Activated T-helper 9 cell treated with anti-CD3 and anti-CD28 coated beads, Interleukin-2, amount 50 U/mL, for 16 hours (primary cell): ENCODE measurements at places on chromosomes 2 and 18.

DNA sequence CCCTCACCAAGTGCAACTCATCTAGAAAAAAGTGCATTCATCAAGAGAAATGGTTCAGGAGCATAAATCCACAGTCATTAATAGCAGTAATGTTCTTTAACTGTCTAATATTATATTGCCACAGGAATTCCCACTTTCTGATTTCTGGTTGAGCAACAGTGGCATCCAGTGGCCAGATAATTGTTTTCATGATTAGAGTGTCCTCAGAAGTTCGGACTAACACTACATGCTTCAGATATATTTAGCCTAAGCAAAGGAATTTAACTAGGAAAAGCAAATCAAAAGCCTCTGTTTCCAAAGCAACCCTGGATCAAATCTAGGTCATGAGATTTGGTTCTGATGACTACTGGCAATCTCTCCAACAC lies 9.8 kb upstream of the ERBB4 start:
- DNase-seq: no peak

DNA sequence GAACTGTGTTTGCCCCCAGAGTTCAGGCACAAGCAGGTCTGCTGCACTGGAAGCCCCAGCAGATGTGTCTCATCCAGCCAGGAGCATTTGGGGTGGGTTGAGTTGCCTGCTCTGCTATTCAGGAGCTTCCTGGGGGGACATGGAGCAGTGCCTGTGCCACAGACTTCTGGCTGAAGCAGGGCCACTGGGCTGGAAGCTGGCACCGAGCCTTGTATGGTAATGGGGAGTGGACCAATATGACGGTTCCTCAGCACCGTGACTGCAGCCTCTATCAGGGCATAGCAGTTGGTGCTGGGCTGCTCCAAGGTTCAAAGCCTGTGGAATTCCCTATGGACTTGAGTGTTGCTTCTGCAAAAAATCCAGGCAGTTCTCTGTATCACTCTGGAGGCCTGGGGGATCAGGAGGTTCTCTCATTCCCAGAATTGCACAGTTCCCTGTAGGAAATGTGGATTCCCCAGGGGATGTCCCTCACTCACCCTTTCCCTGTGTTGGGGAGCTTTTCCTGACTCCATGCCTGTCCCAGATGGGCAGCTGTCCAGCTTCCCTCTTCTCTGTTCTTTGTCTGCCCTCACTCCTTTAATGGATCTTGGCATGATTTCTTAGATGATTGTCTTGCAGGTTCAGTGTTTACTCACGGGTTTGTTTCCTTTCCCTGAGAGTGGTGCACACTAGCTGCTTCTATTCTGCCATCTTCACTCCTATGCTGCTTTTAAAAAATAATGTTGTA lies 37.2 kb upstream of the THSD7B start:
- no peak for DNase-seq

DNA sequence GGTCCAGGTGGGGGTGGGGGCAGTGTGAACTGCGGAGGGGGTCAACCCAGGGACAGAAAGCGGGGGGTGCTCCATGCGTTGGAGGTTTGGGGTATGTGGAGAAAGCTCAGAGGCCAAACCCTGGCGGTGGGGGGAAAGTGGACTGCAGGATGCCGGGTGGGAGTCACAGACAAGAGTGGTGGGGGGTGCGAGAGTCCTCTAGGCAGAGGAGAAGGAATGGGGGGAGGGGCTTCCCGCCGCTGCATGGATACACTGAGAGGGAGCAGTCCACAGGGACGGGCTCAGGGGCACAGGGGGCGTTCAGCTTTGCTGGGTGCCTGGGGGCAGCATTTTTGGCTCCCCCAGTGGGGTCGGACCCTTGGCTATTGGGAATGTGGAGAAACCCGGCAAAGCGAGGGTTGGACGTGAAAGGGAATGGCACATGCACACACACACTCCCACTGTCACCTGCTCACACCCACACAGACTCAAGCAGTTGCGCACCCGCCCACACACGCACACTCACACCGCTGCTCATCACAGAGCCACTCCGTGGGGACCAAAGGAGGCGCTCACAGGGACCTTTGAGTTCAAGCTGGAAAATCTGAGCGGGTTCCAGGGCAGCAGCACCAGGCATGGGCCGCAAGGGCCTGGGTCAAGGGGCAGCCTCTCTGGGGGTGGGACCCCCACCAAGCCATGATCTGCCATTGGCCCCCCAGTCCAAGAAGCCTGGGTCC lies 7.7 kb downstream of the GBX2 start:
- no peak for DNase-seq

GRCh38 chr2:113157118-113157896 lies 16.5 kb upstream of the PSD4 start:
- peak; percentile 41 for DNase-seq

DNA sequence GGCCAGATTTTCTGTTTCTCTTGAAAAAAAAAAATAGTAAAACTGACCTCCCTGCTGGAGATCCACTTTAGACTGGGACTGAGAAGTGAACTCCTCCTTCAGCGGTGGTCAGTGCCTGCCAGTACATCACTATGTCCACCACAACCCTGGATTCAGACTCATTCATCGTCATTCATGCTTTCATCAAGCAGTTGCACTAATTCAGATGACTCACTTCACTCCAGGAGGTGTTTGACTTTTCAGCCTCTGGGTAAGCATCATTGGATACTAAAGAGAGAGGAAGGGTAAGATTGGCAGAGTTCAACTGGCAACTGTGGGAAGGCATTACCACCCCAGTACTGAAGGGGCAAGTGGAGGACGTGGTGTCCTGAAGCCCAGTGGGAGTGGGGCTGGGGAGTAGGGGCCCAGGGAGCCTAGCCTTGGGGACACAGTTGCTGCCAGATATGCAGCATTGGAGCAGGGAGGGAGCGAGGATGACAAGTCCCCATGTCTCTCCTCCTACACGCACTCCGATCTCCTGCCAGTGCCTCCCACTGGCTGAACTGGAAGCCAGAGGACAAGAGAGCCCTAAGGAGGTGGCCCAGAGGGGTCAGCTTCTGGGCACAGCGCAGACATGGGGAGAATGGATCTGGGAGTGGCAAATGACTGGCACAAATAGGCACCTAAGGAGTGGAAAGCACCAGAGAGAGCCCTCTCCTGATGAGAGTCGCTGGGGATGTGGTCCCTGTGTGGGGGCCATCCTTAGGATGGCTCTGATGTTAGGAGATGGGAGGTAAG lies 111.1 kb downstream of the TGFA start:
- no peak for DNase-seq

DNA sequence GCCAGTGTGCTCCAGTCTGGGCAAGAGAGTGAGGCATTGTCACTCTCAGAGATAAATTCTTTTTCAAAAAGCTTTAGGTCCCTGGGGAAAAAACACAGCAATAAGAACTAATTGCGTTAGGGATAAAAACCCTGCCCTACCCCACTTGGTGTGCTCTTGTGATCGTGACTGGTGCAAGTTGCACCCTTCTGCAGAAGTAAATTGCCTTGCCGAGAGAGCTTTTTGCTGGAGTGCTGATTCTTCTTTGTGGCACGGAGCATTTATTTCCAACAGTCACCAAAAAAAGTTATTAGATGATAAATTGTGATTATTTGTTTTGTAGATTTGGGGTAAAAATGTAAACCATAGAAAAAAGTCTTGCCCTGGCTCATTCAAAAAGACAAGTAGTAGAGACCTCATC lies 12.3 kb upstream of the GPR55 start:
- DNase-seq: no peak

DNA sequence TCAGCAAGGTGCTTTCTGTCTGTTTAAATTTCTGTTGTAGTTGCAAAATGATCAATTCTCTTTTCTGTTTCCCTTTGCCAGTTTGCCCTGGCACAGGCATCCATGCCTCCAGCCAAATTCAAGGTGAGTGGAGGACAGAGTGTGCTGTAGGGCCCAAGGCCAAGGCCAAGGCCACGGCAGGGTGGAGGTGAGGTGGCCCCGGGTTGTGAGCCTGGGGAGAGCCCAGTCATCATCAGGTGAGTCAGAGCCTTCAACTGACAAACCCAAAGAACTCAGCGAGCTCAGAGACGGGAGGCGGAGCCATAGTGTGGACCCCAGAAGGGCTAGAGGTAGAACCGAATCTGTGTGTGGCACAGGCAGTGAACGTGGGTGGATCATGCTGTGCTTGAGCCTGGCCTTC lies 55.7 kb downstream of the BCL2L11 start:
- DNase-seq: no peak

DNA sequence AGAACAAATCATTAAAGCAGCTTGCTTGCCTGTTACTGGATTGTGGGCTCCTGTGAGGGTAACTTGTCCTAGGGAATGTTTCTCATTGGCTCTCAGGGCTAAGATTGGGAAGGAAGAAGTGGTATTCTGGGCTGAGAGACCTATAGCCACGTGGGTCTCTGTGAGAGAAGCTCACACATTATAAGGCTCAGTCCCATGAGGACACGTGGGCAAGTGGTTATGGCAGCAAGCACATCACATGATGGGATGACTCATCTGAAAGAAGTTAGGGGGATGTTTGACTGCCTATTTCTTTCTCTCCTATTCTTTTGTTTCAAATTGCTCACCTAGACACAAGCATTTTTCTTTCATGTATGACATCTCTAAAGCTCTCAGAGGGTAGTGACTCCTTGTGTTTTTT lies 418.0 kb upstream of the ST6GAL2 start:
- no peak for DNase-seq

- DNase-seq: no peak
These were observed 2.7 kb upstream of the TNS1 start for GRCh38 chr2:218005486-218005885.

DNA sequence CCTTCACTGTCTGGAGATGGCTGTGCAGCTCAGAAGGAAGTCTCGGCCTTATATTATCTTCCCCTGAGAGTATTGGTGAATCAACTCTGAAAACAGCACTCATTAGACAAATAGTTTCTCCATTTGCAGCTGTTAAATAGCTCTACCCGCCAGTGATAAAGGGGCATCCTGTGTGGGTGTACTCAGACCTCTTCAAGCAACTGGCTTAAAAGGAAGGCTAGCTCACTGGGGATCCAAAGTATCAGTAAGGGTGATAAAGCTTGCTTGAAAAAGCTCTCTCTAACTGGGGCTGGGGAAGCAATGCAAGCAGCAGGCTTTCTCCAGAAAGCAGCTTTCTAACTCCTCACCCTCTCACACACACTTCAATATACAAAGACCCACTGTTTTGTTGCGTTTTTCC lies 64.9 kb upstream of the PSMD14 start:
- no peak for DNase-seq

DNA sequence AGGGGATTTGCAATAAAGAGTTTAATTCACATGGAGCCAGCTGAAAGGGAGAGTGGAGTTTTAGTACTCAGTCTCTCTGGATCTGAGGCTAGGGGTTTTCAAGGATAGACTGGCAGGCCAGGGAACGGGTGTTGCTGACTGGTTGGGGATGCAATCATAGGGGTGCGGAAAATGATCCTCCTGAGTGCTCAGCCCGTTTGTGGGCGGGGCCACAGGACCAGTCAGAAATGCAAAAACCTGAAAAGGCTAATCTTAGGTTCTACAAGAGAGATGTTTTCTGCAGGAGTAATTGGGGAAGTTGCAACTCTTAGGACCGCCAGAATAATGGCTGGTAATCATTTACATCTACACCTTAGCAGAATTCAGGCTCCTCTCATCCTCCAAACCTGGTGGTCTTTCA lies 2.5 kb downstream of the NFU1 start:
- DNase-seq: no peak

GRCh38 chr2:112162341-112162740 lies 24.2 kb downstream of the FBLN7 start:
- DNase-seq: no peak

DNA sequence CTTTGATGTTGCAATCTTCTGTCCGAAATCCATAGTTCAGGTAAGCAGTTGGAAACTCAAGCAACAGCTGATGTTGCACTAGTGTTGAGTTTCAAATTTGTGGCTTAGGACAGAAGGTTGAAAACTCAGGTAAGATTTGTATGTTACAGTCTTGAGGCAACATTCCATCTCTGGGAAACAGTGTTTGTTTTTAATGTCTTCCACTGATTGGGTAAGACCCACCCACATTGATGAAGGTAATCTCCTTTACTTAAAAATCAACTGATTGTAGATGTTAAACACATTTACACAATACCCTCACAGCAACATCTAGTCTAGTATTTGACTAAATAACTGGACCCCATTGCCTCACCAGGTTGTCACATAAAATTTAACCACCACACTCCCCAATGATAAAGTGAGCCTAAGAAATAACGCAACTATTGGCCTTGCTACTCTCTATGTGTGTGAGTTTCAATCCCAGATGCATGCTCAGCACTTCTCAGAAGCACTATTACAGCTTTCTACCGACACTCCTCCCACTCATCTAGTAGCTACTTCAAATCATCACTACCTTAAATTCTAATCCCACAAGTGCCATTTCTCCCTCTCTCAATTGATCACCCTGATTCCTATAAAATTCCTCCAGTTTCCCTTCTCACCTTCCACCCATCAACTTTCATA lies 164.0 kb downstream of the MBD2 start:
- no peak for DNase-seq

- DNase-seq: no peak
These were observed 116.6 kb downstream of the LAMA3 start for GRCh38 chr18:23805898-23806297.

DNA sequence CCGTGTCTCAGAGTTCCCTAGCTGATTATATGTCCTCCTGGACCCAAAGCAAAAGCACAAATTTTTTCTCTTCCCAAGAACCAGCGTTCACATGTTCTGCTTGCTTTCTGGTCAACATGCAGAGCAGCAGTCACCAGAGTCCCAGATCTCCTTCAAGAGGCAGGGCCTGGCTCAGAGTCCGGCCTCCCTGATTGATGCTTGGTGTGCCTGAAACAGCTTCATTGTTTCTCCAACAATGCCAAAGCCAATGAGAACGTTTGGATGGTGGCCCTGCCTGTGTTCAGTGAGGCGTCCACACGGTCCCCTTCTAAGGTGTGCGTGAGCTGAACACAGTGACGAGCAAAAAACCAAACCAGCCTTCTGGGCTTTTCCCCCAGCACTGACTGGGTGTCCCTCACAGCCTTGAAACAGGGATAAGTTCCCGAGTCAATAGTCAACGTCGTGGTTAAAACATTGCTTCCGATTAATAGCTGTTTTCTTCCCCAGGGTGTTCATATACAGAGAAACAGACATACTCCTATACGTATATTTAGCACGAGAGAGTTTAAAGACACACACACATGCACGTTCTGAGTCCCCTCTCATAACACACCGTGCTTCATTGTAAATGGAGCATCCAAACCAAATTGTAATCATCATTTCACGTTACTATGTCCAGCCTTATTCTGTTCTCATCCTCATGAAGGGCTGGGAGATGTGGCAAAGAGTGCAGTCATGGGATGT lies 19.3 kb upstream of the POU3F3 start:
- no peak for DNase-seq

GRCh38 chr2:170715932-170716777 lies 1.0 kb downstream of the SP5 start:
- DNase-seq: no peak

- no peak for DNase-seq
These were observed 200.3 kb upstream of the ACVR2A start for GRCh38 chr2:147644491-147644890.

GRCh38 chr2:118128826-118129225 lies 40.6 kb downstream of the INSIG2 start:
- no peak for DNase-seq

- DNase-seq: no peak
These were observed 107.3 kb downstream of the CABYR start for GRCh38 chr18:24246143-24246542.

DNA sequence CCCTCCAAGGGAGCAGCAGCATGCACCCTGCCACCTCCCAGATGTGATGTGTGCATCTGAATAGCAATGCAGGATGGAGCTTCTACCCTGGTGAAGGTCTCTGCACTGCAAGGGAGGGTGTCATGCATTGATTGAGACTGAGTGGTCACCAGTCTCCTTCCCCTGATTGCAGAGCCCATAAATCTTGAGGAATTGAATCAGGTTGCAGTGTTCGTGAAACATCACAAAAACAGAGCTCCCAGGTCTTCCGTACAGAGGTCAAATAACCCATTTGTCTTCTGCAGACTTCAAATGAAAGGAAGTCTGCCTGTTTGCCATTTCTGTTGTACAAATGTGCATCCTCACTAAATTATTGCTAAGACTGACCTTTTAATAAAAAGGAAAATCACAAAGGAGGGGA lies 136.8 kb downstream of the WDSUB1 start:
- no peak for DNase-seq
